ENCODE measurements at places on chromosomes 5 and 9. TPM values are rescaled to one million over a fixed set of nuclear protein-coding genes. Genes with fewer than 3 reads are reported as not detected.

ACTBL2 gene
- total RNA-seq = not detected

BARHL1 gene
- total RNA-seq = not detected

IL9 gene
- total RNA-seq = not detected

TCOF1 gene
- total RNA-seq = 45.1 TPM

- H3K4me3 ChIP-seq = no peak overlapping the region
- DNase-seq = no peak
- H3K36me3 ChIP-seq = no peaks in the 10 kb centered on the region
- H3K4me1 ChIP-seq = no peaks in the 10 kb centered on the region
- H3K27ac ChIP-seq = no peak overlapping the region
Observed at GRCh38 chr9:22682961-22683699, 236.5 kb downstream of the DMRTA1 start.

DNA sequence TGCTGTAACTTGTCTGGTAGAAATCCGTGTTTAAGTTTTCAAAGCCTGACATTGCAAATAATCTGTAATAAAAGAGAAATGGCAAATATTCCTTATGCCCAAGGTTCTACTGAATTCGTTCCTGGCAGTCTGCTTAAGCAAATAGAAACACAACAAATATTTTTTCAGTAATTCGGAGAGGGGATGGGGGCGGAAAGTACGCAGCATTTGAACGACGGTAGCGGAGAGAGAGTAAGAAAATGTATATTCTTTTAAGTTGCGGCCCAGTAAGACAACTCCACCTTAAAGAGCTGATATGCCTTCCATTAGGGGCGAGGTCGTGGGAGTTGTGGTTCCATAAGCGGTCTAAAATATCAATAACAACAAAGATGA, 569 bp downstream of the YIPF5 start:
- no peaks in the 10 kb centered on the region for H3K27me3 ChIP-seq
- peak overlapping the region; percentile 88 for H3K27ac ChIP-seq
- H3K36me3 ChIP-seq = no peaks in the 10 kb centered on the region
- no peak for DNase-seq
- peak overlapping the region; percentile 63 for H3K4me3 ChIP-seq

GRCh38 chr9:93236541-93237206, 52.7 kb downstream of the WNK2 start:
- peaks cover 5% of the 10 kb centered on the region for H3K27me3 ChIP-seq
- H3K27ac ChIP-seq = no peak overlapping the region
- DNase-seq = no peak
- no peak overlapping the region for H3K4me3 ChIP-seq

GRCh38 chr5:94072116-94072515, 330.7 kb upstream of the POU5F2 start:
- no peaks in the 10 kb centered on the region for H3K27me3 ChIP-seq
- no peak overlapping the region for H3K4me3 ChIP-seq
- H3K4me1 ChIP-seq = no peaks in the 10 kb centered on the region
- H3K36me3 ChIP-seq = peaks cover 18% of the 10 kb centered on the region

DNA sequence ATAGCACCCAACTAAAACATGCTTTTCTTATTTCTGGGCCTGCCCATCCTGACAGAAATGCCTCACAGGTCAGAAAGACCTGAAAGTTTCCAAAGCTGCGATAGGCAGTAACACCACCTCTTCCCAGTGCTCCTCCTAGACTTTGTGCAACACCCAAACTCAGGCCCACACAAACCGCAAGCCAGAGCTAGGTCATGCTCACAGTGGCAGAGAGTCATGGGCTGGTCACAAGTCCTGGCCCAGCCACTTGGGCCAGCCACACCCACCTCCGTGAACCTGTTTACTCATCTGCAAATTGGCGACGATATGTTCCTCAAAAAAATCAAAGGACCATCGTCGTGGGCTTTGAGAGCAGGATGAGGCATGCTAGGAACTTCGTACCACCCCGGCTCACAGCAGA, 44.0 kb upstream of the SLC25A51 start:
- H3K36me3 ChIP-seq = no peaks in the 10 kb centered on the region
- H3K4me3 ChIP-seq = no peak overlapping the region
- peaks cover 35% of the 10 kb centered on the region for H3K4me1 ChIP-seq
- H3K27me3 ChIP-seq = no peaks in the 10 kb centered on the region
- no peak for DNase-seq
- no peak overlapping the region for H3K27ac ChIP-seq

- no peaks in the 10 kb centered on the region for H3K36me3 ChIP-seq
- no peak overlapping the region for H3K4me3 ChIP-seq
- no peaks in the 10 kb centered on the region for H3K4me1 ChIP-seq
- H3K27me3 ChIP-seq = no peaks in the 10 kb centered on the region
Observed at GRCh38 chr5:77924081-77924480, 147.9 kb upstream of the TBCA start.

DNA sequence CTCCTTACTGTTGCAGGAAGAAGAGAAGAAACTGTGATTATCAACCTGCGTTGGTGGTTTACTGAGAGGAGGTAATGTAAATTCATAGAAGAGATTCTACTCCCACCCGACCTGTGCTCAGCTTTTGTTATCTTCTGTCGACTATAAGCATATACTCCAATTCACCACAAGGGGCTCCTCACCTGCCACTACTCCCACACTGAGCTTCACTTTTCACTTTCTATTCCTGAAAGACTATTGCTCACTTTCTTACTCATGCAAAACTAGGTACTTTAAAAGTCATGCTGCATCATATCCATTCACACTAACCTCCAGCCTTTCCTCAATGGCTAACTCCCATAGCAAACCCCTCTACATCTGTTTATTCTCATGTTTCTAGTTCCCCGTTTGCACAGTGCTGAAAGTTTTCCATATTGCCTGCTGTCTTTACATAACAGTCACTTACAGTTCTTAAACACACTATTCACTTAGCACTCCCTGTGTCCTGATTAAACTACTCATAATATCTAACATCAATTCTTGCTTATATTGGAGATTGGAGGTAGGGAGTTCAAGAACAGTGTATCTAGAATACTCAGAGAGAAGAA, 1062.6 kb downstream of the NR2F1-AS1 start:
- H3K36me3 ChIP-seq = no peaks in the 10 kb centered on the region
- no peak for DNase-seq
- H3K4me1 ChIP-seq = peaks cover 4% of the 10 kb centered on the region
- no peak overlapping the region for H3K4me3 ChIP-seq

DNA sequence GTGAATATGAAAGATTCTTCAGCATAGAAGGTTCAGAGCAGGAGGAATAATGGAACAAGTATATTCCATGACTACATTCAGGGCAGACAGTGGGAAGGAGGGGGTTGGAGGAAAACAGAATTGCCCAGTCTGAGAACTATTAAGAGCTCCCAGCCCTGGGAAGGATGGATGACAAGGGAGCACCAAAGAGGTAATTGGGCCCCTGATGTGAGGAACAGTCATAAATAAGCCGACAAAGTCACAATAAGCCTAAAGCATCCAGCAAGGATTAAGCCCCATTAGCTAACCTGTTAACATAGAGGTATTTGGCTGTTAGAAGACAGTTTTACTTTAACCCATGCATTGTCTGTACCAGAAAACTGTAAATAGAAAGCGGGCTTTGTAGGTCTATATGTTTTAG, 348.7 kb upstream of the SEMA6A start:
- no peak for DNase-seq
- no peaks in the 10 kb centered on the region for H3K27me3 ChIP-seq
- no peaks in the 10 kb centered on the region for H3K36me3 ChIP-seq
- no peaks in the 10 kb centered on the region for H3K4me1 ChIP-seq
- no peak overlapping the region for H3K4me3 ChIP-seq
- H3K27ac ChIP-seq = no peak overlapping the region

DNA sequence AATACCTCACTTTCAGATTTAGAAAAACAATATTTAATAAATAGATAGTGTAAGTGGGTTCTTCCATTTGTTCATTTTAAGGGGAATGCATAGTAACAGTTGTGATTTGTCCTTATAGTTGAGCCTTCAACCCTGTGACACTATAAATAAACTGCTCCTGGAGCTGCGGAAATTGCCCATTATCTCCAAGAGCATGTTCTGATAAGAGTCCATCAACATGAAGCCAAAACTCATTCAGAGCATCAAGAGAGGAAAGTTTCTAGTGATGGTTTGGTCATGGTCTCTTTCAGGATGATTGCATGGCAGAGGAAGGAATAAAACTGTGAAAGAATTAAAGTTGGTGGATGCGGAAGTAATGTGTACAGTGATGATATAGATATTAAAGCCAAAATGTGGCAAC, 772.1 kb upstream of the DMAC1 start:
- H3K27me3 ChIP-seq = no peaks in the 10 kb centered on the region
- no peaks in the 10 kb centered on the region for H3K4me1 ChIP-seq
- no peak for DNase-seq
- no peak overlapping the region for H3K4me3 ChIP-seq
- H3K36me3 ChIP-seq = no peaks in the 10 kb centered on the region

DNA sequence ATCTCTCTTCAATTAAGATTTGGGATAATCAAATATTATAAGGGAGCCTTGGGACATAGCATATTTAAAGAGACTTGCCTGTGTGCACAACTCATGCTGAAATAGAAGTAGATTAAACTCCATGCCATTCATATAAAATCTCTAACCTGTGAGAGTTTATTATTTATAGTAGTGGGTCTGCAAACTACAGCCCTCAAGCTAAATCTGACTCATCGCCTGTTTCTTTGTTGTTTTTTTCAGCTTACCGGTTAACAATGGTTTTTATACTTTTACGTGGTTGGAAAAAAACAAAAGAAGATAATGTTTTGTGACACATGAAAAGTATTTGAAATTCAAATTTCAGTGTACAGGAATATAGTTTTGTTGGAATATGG, 61.9 kb upstream of the GHR start:
- no peak overlapping the region for H3K27ac ChIP-seq
- no peak overlapping the region for H3K4me3 ChIP-seq
- no peaks in the 10 kb centered on the region for H3K27me3 ChIP-seq
- H3K36me3 ChIP-seq = no peaks in the 10 kb centered on the region
- H3K4me1 ChIP-seq = no peaks in the 10 kb centered on the region

- DNase-seq = no peak
- no peaks in the 10 kb centered on the region for H3K4me1 ChIP-seq
- H3K4me3 ChIP-seq = no peak overlapping the region
- H3K27me3 ChIP-seq = no peaks in the 10 kb centered on the region
Observed at GRCh38 chr5:58706736-58707135, 123.9 kb downstream of the RAB3C start.

DNA sequence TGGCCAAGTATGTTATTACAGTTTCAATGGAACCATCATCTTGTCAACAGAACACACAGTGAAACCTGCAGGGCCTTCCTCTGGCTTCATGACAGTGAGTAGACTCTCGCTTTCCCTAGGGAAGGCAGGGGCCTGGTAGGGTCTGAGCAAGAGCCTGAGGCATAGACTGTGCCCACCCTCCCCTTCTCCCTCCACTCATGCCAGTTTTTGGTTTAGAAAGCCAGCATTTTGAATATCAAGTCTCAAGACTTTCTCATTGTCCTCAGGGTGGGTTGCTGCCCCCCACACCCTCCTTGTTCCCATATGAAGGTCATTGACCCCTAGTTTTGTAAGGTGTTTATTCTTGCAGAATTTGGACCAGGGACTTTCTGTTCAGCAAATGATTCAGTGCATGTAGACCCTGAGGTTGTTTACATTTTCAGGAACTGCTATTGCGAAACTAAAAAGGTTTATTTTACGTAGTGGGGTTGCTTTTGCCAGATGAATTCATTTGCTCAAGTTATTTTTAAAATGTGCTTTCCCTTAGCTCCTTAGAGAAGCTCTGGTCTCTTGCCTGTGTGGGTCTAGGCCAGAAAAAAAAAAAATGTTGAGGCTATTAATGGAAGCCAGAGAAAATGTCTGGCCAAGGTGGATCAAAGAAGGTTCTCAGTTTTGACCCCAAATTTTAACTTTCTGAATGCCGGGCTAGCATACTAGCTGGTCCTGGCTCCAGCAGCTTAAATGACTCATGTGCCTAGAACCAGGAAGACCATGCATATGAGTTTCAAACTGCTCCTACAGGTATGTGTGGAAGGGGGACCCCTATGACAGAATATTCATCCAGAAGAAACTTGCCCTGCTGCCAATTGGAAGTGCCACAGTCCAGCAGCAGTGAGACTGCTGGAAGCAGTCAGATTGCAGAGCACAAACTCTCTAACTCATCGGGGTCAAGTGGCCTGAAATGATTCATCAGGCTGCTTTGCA, 10.1 kb upstream of the MOB3B start:
- peak; percentile 45 for DNase-seq
- H3K36me3 ChIP-seq = no peaks in the 10 kb centered on the region
- H3K27me3 ChIP-seq = no peaks in the 10 kb centered on the region
- peak overlapping the region; percentile 51 for H3K27ac ChIP-seq
- H3K4me1 ChIP-seq = peaks cover 16% of the 10 kb centered on the region
- H3K4me3 ChIP-seq = no peak overlapping the region

DNA sequence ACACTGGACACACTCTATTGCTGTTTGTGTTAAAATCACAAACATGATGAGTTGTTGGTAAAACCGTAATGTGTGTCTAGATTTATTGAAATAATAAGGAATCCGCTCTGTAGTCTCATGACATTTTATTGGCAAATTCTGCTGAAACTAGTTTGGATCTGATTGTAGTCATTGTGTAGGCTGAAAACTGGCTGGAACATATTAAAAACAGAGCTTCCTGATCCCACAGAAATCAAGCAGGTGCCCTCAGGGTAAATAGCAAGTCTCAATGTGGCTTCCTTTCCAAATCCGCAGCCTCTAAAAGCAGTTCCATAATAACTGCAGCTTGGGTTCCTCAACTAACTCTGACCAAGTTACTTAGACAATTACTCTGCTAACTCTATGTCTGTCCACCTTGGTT, 427.5 kb upstream of the KIF2A start:
- no peak overlapping the region for H3K27ac ChIP-seq
- H3K27me3 ChIP-seq = no peaks in the 10 kb centered on the region
- H3K4me1 ChIP-seq = no peaks in the 10 kb centered on the region

DNA sequence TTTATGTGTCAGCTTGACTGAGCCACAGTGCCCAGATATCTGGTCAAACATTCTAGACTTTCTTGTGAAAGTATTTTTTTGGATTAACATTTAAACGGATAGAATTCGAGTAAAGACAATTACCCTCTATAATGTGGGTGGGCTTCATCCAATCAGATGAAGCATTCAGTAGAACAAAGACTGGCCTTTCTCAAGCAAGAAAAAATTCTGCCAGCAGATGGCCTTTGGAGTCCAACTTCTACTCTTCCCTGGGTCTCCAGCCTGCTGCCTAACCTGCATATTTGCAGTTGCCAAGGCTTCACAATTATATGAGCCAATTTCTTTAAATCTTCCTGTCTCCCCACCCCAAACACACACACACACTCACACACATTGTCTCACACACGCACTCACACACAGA, 86.4 kb downstream of the MED10 start:
- no peaks in the 10 kb centered on the region for H3K36me3 ChIP-seq
- no peak overlapping the region for H3K27ac ChIP-seq
- no peaks in the 10 kb centered on the region for H3K27me3 ChIP-seq
- DNase-seq = no peak
- no peak overlapping the region for H3K4me3 ChIP-seq
- H3K4me1 ChIP-seq = no peaks in the 10 kb centered on the region

DNA sequence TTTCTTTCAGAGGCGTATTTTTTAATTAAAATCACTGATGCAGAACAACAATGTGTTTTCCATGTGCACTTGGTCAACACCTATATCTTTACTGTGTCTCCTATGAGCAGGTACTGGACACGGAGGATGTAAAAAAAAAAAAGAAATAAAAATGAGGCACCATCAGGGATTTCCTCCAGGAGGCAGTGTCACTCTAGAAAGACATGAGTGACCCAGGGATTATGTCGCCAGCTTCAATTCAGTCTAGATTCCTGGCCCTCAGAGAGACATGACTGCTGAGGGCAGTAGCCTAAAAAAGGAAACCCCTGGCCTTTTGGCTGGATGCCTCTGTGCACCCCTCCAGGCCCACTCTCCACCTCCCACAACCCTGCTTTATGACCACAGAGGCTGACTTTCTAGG, 18.3 kb upstream of the IL33 start:
- H3K36me3 ChIP-seq = no peaks in the 10 kb centered on the region
- no peak overlapping the region for H3K4me3 ChIP-seq
- H3K27ac ChIP-seq = no peak overlapping the region
- H3K27me3 ChIP-seq = no peaks in the 10 kb centered on the region
